ENCODE measurements at places on chromosomes 11 and 22.

- no peak for DNase-seq
Observed at GRCh38 chr11:19380375-19380774, 139.6 kb upstream of the E2F8 start.

DNA sequence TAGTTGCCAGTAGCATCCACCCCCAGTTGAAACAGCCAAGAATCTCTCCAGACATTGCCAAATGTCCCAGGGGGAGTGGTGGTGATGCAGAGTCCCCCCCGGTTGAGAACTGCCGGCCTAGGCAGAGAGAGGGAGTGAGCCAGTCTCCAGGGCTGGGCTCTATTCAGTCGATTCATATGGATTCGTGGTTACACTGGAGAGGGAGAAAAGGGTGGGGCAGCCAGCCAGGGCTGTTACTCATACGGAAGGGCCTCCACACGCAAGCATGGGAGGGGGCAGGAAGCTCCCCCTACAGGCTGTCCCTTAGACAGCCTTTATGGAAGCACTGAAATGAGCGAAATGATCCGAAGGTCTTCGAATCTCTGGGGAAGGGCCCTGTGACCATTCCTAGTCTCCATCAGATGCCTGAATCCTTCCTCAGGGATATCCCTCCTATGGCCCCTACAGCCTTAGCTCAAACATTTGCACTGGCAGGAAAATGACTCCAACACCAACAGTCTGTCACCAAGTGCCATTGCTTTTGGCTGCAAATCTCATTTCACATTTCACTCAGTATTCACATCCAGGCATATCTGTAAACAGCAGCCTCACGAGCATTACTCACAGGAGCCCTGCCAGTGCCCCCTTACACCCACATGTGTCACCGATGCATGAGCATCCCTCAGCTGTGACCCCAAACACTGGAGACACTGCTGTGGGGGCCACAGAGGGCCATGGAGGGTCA is 18.4 kb upstream of the TLCD5 start:
- no peak for DNase-seq

- DNase-seq = no peak
Observed at GRCh38 chr11:21948876-21949275, 244.0 kb upstream of the ANO5 start.

DNA sequence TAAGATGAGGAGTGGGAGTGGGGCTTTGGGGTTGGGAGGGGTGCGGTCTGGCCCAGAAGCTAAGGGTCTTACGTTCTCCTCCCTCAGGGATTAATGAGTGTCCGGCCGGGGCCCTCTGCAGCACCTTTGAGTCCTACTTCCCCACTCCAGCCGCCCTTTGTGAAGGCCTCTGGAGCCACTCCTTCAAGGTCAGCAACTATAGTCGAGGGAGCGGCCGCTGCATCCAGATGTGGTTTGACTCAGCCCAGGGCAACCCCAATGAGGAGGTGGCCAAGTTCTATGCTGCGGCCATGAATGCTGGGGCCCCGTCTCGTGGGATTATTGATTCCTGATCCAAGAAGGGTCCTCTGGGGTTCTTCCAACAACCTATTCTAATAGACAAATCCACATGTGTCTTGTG is 4.0 kb downstream of the FOLR3 start:
- DNase-seq = no peak

- no peak for DNase-seq
Observed at GRCh38 chr11:106295974-106296373, 218.5 kb downstream of the AASDHPPT start.

DNA sequence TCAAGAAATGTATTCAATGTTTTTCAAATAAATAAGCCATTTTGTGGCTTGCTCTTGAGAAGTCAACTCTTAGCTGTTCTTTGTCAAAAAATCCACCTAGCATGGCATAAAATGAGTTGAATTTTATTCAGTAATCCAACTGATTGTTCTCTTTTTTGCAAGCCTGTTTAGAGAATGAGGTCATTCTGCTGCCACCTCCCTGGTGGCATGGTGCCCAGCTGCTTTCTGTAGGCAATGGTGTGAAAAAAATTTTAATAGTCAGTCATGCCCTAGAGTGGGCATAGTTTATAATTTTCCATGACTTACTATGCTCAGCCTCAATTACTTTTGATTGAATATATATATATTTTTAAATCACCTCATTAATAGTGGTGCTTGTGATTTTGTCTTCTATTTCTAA is 177.2 kb downstream of the INSC start:
- DNase-seq = no peak

- no peak for DNase-seq
Observed at GRCh38 chr22:30782613-30783012, 87.9 kb downstream of the OSBP2 start.

- DNase-seq = no peak
Observed at GRCh38 chr22:33472462-33473344, 414.5 kb upstream of the SYN3 start.

GRCh38 chr11:105074166-105074530 is 29.0 kb upstream of the CARD16 start:
- DNase-seq = no peak

GRCh38 chr22:19568337-19569275 is 44.4 kb upstream of the CLDN5 start:
- DNase-seq = no peak

GRCh38 chr22:31400023-31400397 is 606 bp downstream of the DRG1 start:
- DNase-seq = no peak

GRCh38 chr11:128456566-128457268 is 130.6 kb downstream of the ETS1 start:
- DNase-seq = no peak

DNA sequence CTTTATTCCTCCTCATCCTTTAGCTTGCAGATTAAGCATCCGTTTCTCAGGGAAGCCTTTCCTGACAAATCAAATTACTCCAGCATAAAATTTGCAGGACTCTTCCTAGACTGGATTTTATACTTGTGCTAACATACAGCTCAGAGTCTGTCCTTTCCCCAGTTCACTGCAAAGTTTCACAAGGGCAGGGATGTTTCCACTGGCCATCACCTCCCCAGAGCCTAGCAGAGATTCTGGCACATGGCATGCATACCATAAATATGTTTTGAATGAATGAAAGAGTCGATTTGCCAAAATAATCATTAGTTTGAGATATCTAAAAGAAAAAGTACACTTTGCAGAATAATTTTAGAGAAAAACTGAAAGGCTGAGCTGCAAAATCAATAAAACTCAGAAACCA is 10.6 kb downstream of the MSANTD4 start:
- no peak for DNase-seq

- DNase-seq = no peak
Observed at GRCh38 chr11:116215471-116216113, 557.2 kb downstream of the BUD13 start.

DNA sequence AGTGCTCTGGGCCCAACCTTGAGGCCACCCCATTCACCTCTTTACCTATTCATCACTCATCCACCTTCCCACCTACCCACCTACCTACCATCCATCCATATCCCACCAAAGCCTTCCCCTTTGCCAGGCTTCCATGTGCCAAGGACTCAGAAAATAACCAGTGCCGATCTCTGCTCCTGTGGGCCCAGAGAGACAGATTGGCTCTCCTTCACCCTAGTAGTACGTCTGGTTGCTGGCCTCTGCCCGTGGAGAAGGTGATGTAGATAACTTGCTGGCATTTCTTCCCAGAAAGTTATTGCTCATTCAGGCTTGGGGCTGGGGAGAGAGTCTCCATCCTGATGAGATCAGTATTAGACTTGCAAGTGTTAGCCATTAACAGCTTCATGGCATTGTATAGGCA is 45.2 kb downstream of the NEU3 start:
- no peak for DNase-seq

DNA sequence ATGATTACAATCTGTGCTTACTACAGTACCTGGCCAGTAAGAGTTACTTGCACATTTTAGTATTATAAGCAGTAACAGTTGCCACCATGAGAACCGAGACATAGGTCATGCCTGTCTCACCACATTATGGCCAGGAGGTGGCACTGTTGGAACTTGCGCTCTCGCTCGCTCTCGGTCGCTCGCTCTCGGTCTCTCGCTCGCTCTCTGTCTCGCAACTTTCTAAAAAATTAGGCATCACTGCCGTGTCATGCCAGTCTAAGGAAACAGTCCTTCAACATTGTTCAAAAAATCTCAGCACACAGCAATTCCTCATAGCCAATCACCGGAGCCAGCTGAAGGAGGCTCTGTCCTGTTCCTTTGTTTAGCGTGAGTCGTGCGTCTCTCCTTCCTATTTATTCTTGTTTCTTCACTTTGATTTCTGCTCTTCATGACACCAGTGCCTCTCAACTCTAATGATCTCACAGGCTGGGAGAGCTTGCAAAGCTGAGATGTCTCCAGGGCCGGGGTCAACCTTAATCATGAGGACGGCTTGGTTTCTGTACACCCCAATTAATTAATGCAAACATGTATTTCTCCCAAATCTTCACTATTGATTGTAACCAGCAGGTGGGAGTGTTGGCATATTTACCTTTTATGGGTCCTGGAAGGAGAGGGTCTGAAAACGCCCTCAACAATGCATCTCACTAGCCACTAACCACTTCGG is 6.3 kb upstream of the ADAMTS8 start:
- DNase-seq = peak; percentile 43

- no peak for DNase-seq
Observed at GRCh38 chr11:133919330-133920108, 37.2 kb downstream of the IGSF9B start.

DNA sequence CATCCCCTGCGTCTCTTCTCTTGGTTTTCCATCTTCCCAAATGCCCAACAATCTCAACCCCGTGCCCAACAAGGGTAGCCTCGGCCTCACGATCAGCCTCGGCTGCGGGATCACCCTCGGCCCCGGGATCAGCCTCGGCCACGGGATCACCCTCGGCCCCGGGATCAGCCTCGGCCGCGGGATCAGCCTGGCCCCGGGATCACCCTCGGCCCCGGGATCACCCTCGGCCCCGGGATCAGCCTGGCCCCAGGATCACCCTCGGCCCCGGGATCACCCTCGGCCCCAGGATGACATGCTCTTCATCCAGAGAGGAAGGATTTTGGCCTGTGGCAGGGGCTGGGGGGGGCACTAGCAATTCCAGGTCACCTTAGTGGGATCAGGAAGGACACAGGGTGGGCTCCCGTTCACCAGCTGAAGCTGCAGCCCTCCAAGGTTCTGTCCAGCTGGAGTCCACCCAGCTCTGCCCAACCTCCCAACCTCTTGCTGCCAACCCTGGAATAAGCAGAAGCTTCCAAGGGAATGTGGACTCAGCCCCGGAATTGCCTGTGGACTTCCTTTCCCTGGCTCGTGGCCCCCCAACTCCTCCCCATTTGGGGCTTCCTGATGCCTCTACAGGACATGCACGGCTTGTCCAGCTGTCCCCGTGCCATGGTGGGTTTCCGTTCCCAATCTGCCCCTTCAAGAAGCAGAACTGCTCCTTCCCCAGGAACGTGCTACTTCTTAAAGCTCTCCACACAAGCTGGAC is 6.2 kb downstream of the ALG12 start:
- DNase-seq = no peak

DNA sequence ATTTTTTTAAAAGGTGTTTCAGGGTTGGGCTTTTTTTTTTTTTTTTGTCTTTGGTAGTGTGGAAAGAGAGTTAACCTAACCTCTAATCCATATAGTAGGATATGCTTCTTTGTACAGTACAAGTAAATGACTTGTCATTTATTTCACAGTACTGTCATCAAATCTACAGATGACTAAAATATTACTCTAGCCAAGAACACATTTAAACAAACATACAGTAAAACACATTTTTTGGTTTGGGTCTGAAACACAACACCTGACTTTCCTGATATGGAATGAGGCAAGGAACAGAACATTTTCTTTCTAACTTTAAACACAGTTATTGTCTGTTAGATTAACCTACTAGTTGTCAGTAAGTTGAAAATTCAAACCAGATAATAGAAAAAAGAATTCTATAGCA is 68.1 kb downstream of the IMMP1L start:
- no peak for DNase-seq

DNA sequence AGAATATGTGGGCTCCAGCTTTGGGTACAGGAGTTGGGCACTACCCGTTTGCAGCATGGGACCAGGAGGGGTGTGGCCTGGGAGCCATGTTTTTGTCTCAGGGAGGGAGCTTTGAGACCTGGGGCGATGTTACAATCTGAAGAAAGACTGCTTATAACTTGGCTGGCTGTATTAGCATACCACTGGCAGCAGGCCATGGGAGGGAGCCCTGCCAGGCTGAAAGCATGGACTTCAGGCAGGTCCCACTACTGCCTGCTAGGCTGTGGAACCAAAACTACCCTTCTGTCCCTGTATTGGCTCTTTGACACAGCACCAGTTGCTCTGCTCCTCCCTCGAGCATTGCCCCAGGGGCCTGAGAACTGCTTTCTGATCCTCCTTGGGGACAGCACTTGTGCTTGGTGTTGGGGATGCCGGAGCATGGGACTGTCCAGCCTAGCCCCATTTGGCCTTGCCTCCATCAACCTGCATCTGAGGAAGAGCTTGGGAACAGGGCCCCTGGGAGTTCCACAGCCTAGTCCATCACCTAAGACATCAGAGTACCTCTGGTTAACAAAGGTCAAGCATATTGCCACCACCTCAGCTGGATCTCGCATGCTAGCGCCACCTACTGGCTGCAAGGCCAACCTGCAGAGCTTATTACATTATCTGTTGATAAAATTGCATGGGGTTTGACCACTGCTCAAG is 217.4 kb downstream of the SBF2 start:
- peak; percentile 1 for DNase-seq

DNA sequence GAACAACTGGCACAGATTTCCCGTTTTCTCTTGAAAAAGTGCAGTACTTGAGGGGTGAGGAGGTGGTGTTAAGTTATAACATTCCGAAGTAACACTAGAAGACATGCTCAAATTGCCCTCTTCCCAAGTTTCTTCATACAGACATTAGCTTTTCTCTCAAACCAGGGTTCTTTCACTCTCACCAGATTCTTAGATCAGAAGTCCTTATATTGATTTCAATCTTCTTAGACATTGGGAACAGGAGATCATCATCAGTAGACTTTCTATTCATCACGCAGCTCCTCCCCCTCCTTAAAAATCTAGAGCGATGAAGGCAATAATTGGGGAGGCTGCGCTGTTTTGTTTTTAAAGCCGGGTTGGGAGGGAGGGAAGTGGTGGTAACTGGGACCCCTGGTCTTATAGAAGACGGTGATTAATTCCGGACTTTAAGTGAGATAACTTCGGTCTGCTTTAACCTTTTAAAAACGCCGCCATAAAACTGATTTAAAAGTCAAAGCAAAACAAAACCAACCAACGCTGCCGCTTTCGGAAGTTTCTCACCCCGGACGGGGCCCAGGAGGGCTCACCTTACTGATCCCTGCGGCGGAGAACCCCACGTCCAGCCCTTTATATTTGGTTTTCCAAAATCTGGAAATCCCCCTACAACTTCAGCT is 665 bp downstream of the USP28 start:
- DNase-seq = no peak

DNA sequence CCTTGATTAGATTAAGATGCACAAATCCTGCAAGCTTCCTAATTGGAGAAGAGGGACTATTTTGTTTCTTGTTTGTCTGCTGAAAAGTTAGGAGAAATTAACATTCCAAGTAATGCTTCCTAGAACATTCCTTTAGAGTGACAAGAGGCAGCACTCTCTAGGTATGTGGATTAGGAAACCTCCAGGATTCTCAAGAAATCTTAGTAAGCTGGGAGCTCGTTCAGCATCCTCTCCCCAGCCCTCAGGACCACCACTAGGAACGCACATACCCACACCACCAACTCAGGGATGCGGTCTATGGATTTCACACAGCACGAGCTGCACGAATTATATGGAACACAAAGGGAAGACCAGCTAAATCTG is 52.9 kb downstream of the NCAPD3 start:
- no peak for DNase-seq

- DNase-seq = no peak
Observed at GRCh38 chr11:1033016-1033798, 3.3 kb downstream of the MUC6 start.
